Lower leg skin (tissue), 4 donors: ENCODE measurements at places on chromosomes 7 and 10.

- no peak for DNase-seq
These were observed 759 bp downstream of the NUDT1 start for GRCh38 chr7:2242541-2243429.

GRCh38 chr10:88165849-88166271 lies 302.4 kb downstream of the PTEN start:
- no peak for DNase-seq

DNA sequence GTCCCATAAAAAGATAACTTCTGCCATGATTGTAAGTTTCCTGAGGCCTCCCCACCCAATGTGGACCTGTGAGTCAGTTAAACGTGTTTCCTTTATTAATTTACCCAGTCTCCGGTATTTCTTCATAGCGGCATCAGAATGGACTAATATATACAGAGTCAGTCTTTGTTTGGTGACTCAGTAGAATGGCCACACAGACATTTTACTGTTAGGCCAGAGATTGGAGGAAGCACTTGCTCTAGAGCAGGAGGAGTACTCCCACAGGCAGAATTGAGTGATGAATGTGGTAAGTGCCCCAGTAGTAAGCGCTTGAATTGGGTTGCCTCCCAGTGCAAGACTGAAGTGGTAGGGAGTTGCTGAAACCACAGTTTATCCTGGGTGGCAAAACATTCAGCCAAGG lies 149.5 kb upstream of the SMIM30 start:
- no peak for DNase-seq

DNA sequence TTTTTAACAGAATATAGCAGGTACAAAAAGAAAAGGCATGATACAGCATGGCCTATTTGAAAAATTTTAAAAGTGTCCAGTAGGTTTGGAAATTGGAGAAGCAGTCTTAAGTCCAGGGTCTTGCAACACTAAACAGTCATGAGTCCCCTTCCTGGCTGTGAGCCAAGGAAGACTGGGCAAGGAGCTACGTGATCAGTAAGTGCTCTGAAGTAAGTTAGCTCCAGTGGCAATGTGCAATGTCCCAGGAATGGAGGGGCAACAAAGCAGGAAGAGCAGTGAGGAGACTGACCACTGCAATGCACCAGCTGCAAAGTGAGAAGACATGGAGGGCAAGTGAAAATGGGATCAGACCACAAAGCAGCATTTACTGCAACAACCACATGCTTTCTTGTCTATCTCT lies 72.9 kb upstream of the GRID1 start:
- DNase-seq, result peak; percentile 74
